Stimulated activated memory B cell treated with anti-CD40 and anti-IgM and Interleukin-4, amounts not matched to agents 10 μg/mL and 1 μg/mL and 100 μg/mL, for 72 hours (primary cell): ENCODE measurements at places on chromosomes 1 and 21.

GRCh38 chr1:168582688-168583336 is 6.4 kb downstream of the XCL1 start:
- no peak for ATAC-seq

GRCh38 chr21:41601573-41602368 is 93.8 kb upstream of the TMPRSS2 start:
- ATAC-seq, result no peak

DNA sequence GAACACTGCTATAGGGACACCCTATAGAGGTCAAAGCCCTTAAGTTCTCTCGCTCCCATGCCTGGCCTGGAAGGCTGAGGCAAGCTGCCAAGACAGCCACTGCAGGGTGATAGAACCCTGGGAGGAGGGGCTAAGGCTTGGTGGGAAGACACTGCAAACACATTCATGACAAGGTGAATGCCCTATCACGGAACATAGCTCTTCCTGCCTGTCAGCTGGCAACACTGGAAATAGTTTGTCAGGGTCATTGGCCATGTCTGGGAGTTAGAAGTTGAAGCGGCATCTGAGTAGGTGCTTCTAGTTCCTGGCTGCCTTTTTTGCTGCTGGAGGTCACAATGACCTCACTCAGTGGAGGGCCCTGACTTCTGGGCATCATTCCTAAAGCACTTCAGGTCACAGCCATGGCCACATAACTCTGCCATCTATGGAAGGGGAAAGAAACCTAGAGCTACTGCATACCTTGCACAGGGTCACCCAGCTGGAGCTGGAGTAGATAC is 4.2 kb downstream of the FABP3 start:
- ATAC-seq, result no peak

DNA sequence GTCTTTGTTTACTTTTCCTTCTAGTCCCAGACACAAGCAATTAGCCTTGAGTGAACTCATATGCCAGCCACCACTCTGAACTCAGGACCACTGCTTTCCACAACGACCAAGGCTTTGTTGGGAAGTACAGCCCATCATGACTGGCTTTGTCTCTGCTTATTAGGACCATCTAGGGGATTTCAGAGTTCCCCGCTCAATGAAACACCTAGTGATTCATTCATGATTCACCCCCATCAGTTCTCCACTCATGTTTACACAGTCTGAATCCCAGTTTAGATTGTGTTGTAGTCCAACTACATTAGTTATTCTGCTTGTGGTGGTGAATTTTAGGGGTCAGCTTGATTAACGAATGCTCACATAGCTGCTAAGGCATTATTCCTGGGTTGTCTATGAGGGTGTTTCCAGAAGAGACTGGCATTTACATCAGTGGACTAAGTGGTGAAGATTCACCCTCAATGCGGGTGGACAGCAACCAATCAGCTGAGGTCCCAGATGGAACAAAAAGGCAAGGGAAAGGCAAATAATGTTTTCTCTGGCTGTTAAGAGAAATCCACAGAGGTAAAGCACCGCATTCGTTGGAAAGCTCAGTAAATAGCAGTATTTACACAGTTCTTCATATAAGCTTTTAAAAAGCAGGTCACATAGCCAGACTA is 122.7 kb downstream of the RGS21 start:
- ATAC-seq, result peak; percentile 25

DNA sequence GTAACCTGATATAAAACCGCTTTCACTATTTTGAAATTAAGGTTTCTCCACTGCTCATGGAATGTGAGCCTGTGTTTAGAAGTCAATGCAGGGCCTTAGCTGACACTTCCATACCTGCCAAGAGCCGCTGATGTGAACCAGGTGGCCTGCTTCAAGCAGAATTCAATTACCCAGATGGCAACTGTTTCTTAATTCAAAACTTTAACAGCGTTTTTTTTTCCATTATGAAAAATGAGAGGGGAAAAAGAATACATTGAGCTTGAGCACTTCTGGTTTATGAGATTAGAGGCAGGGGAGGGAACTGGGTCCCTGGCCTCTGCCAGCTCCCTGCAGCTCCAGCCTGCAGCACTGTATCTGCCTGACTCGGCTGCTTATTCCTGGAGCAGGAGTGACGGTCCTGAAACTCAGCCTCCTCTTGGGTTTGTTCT is 7.7 kb upstream of the ATP1A1 start:
- no peak for ATAC-seq

- no peak for ATAC-seq
Measured at GRCh38 chr1:241825581-241825980, 22.4 kb upstream of the EXO1 start.

DNA sequence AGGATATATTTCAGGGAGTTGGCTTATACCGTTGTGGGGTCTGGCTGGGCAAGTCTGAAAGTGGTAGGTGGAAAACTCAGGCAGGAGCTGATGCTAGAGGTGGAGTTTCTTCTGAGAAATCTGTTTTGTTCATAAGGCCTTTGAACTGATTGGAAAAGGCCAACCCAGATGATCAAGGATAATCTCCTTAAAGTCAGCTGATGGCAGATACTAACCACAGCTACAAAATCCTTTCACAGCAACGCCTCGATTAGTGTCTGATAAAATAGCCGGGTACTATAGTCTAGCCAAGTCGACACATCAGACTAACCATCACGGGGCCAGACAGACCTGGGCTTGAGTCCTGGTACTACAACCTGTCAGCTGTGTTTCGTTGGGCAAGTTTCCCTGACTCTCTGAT is 21.4 kb downstream of the OPRD1 start:
- ATAC-seq, result no peak

GRCh38 chr1:116568662-116569380 is 2.0 kb downstream of the CD58 start:
- no peak for ATAC-seq

- no peak for ATAC-seq
Measured at GRCh38 chr21:32330784-32331311, 32.2 kb downstream of the MRAP start.

- ATAC-seq, result peak; percentile 37
Measured at GRCh38 chr1:235993652-235994051, 71.2 kb downstream of the NID1 start.

DNA sequence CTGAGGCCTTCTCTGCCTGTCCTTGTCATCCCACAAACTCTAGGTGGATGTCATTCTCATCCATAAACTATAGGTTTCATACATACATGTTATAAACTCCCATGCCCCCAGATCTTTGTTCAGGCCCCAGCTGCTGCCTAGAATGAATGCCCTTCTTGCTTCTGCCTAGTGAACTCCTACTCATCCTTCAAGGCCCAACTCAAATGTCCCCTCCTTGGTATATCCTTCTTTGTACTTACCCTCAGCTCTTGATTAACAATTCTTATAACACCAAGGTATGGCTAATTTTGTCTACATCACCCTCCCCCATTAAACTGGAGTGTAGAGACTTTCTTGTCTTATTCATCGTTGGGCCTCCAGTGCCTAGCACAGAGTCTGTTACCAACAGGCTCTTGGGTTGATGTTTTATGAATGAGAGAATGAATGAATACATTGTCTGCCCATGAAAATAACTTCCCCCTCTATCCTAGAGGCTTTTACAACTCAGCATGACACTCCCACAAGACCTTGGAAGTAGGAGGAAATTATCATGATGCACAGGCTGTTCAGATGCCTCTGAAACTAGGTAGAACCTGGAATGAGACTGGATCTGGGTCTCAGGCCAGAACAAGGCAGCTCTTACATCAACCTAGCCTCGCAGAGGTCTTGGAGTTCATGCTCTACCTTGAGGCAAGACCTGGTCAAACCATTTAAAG is 26.9 kb downstream of the EPHB2 start:
- no peak for ATAC-seq

- no peak for ATAC-seq
Measured at GRCh38 chr21:44199448-44199847, 41.3 kb downstream of the ICOSLG start.

DNA sequence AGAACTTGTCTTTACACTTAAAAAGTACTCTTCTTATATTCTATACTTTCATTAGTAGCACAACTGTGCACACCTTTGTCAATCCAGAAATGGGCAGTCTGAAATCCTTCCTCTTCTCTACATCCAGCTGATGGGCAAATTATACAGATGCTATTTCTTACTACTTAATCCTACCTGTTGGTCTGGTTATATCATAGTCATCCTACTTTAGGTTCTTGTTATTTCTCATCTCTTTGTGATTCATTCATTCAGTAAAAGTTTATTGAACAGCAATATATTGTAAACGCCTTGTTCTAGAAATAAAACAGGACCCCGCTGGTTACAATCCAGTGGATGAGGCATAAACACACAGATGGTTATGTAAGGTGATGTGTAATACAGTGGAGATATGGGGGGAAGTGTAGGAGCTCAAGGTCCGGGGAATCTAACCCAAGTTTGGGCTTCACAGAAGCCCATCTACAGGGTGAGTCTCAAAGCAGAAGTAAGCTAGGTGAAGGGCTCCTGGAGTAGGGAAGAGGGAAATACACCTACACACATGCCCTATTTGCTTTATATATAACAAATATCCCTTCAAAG is 11.8 kb upstream of the FUBP1 start:
- ATAC-seq, result no peak

DNA sequence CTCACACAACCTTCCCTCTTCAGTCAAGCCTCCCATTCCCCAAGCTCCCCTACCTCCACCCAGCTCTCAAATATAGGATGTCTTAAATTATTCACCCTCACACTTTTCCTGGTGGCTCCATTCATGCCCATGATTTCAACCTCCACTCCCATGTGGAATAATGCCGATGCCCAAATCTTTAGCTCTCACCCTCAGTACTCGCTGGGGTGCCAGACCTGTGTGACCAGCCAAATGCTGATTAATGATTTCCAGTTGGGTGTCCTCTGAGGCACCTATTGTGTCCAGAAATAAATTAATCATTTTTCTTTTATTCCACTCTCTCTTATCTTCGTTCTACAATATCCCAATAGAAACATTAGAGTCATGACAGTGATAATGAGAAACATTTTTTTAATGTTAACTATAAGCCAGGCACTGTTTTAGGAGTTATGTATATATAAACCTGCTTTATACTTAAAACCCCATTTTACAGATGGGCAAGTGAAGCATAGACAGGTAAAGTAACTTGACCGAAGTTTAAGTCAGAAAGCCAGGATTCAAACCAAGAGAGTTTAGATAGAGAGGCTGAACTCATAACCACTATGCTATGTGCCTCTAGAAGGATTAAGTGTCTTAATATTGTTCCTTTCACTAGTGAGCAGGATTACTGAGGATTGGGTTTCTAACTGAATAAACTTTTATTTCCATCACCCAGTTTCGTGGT is 209.7 kb downstream of the DUSP10 start:
- ATAC-seq, result no peak

DNA sequence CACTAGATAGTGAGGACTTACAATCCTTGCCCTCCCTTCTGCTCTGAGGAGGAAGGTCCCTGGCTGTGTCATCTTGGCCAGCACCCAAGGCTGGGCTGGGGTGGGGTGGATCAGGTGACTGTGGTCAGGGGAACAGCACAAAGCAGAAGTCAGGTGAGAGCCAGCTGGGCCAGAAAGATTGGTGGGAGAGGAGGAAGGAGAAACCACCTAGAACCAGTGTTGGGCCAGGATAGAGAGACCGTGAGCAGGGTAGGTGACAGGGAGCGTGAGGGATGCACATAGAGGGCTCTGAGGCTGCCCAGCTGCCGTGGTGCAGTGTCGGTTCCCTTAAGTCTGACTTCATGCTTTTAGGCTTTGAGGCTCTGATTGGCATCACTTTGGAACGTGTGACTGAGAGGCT is 22.7 kb downstream of the NCF2 start:
- peak; percentile 93 for ATAC-seq

DNA sequence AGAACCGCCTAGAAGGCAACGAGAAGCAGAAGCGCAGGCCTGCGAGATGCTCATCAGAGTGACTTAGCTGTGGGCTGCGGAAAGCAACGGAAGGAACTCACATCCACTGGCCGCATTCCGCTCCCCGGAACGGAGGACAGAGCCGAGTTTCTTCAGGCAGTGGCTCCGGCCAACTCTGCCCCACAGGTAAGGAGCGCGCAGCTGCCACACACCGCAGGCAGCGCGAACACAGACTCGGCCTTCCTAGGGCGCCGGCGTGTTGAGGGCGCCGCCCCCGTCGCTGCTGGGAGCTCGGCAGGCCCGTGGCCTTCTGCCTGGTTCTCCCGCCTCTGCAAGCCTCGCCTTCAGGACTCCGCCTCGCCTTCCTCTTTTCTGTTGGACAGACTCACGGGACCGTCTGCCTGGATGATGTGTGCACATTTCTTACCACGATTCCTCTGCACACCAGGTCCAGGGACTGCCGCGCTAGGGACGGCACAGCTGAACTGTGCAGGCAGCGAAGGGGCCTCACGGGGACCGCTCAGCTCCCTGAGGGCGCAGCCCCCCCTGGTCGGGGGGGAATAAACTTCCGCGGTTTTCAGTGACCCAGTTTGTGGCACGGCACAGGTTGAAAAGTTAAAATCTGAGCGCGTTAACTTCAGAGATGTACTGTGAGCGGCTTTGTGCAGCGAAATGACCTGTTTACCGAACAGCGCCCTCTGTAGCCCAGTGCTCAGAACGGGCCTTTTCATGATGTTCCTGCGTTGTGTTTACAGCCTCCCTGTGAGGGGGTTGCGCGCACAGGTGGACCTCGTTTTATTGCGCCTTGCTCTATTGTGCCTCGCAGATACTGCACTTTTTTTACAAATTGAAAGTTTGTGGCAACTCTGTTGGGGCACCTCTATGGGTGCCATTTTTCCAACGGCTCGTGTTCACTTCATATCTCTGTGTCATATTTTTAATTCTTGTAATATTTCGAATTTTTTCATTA is 15.8 kb downstream of the TCP10L start:
- peak; percentile 91 for ATAC-seq

DNA sequence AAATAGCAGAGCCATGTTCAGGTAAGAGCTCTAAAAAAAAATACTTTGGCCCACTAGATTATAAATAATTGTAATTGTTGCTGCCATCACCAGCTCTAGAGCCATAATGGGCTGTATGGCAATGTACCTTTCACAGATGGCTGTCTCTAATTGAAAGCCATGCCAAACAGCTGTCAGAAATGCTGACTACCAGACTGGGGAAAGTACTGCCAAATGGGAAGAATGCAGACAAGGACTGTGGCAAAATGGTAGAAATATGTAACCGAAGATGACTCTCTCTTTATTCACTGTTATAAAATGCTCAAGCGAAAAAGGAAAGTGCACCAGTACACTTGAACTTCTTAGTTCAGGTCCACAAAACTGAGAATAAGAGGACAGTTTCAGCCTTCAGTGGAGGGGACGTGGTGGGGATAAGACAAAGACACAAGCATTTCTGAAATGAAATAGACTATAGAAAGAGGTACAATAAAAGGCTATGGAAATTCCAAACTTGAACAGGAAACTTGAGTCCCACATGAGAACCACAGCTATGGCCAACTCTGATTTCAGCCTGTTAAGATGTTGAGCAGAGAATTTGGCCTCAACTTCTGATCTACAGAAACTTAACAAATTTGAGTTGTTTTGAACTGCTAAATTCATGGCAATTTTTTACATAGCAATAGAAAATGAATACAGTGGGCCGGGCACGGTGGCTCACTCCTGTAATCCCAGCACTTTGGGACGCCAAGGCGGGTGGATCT is 46.5 kb upstream of the LPGAT1 start:
- ATAC-seq, result no peak

- ATAC-seq, result no peak
Measured at GRCh38 chr1:40607921-40608320, 57.6 kb downstream of the RIMS3 start.

- ATAC-seq, result no peak
Measured at GRCh38 chr1:245121523-245121922, 33.3 kb upstream of the KIF26B start.

GRCh38 chr1:221987860-221988520 is 246.1 kb upstream of the DUSP10 start:
- ATAC-seq, result no peak
